ENCODE measurements at places on chromosomes 2 and 18.

GRCh38 chr2:124838406-124838805, 813.3 kb downstream of the CNTNAP5 start:
- no peak for DNase-seq

DNA sequence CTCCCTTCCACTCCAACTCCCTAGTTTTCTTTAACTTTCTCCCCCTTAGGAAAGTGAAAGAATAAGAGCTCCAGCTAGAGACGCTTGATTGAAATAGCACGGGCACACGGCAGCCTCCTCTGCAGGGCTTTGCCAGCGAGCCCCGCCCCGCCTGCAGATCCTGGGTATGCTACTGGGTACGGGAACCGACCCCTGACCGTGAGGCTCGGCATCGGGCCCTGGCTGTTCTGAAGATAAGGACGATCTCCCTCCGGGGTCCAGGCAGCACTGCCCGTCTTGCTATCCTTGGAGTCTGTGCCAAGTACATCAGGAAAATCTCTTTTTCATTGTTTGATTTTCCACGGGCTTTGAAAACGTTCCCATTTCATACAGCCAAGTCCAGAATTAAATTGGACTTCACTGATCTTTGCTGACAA, 284.5 kb downstream of the MTX2 start:
- DNase-seq: peak; percentile 7

DNA sequence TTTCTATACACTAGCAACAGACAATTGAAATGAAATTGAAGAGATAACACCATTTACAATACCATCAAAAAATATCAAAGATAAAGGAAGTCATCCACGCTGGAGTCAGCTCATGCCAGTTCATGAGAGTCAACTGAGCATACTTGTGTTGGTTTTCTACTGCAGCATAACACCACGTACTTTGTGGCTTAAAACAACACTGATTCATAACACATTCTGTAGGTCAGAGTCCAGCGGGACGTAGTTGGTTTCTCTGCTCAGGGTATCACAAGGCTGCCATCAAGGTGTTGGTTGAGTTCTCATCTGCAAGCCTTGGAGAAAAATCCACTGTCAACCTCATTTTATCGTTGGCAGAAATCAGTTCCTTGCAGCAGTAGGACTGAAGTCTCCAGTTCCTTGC, 84.2 kb downstream of the TEX51 start:
- no peak for DNase-seq

DNA sequence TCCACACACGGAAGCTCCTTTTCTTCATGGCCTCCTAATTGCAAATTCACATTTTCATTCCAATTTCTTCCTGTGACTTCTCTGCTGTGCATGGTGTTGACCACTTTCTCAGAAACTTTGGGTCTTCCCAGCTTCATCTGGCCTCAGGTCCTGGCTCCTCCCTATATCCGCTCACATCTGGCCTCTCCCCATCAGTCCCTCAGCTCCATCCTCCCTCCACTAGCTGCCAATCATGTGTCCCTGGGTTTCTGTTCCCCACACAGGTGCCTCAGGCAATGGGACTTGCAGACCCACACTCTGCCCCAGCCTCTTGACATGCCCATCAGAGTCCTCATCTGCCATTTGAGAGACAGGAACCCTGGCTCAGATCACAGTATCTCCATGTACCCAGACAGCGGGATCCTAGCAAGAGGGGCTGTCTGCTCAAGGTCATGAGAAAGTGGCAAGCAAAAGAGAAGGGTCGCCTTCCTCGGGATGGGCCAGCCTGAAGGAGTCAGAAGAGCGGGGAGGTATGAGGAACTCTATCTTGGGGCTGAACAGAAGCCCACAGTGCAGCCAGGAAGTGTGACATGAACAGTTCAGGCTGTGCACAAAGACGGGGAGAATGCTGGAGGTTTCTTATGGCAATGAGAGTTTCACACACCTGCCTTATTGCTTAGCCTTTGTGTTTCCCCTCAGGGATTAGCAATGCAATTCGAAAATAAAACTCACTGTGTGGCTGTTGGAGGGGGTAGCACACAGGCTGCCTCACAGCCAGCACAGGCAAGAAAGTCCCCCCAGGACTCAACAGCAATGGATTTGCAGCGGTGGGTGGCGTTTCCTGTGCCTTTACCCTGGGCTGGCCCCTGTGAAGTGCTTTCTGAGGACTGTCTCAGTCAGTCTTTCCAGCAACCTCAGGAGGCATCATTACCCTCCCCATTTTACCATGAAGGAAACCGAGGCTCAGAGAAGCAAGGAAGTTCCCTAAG, 69.5 kb downstream of the COPS8 start:
- no peak for DNase-seq

Measured in effector memory CD8-positive, alpha-beta T cell (primary cell).